IMR-90 (cell line): ENCODE measurements at places on chromosomes 6 and 20. TPM values are rescaled to one million over a fixed set of nuclear protein-coding genes. Genes with fewer than 3 reads are reported as not detected.

DNA sequence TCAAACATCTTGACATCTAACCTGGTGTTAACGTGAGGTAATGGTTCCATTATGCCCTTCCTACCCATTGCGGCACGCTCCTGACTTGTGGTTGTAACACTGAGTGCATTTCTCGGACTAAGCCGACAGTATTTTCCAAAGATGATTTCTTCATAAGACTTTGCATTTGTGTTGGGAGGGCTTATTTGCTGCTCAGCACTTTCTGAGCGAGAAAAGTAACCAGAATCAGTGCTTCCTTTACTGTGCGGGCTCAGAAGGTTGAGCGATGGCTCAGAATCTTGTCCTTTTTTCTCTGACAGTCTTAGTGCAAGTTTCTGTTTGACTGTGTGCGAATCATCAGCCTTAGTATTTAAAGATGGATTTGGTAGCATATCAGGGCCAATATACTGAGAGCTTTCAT is 171.7 kb downstream of the HIVEP2 start:
- no peaks in the 10 kb centered on the region for H3K27me3 ChIP-seq
- H3K4me3 ChIP-seq = no peak overlapping the region
- no peak for DNase-seq
- peaks cover 30% of the 10 kb centered on the region for H3K36me3 ChIP-seq
- H3K27ac ChIP-seq = no peak overlapping the region

DNA sequence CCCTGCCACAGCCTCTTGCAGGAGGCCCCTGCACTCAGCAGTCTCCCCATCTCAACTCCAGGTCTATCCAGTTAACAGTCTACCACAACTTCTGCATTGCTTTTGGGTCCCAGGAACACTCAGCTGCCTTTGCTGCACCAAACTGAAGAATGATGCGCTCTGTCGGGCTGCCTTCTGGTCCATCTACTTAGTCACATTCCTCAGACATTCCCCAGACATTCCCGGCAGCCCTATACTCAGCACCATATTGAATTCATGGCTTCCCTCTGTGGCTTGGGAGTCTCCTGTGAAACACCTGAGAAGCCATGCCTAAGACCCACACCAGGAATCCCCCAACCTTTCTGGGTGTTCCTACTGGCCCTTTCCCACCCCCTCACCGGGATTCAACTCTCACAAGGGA is 99.6 kb upstream of the COL21A1 start:
- H3K36me3 ChIP-seq = no peaks in the 10 kb centered on the region
- no peak overlapping the region; the same call in 1 of the 2 replicates for H3K27ac ChIP-seq
- H3K4me1 ChIP-seq = peaks cover 9% of the 10 kb centered on the region; the same call in 1 of the 2 replicates
- no peaks in the 10 kb centered on the region for H3K27me3 ChIP-seq

GRCh38 chr20:37298190-37298939 is 8.9 kb downstream of the MANBAL start:
- H3K4me1 ChIP-seq = peaks cover 29% of the 10 kb centered on the region
- no peak overlapping the region for H3K27ac ChIP-seq
- peaks cover 16% of the 10 kb centered on the region for H3K36me3 ChIP-seq
- H3K4me3 ChIP-seq = no peak overlapping the region

DNA sequence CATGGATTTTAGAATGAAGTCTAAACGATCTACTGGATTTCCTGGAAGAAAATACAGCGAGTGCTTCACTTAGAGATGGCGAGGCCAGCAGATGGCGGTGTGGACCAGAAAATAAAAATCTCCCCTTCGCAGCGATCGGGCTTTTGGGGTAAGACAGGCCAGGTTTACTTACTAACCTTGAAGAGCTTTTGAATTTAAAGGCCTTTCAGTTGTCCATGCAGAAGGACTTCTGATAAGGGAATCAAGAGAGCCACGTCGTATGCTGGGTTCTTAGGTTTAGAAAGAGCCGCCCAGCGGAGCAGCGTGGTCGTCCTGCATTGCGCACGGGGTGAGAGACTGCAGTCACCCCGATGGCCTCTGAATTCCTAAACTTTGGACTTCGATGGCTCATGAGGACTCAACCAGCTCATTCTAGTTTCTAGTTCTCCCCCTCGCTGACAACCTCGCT is 125.2 kb upstream of the RALGAPA2 start:
- 0 out of 2 replicates have a peak, but pooled peaks cover 2% of the 10 kb centered on the region for H3K27me3 ChIP-seq
- DNase-seq = peak; percentile 35
- no peak overlapping the region for H3K27ac ChIP-seq
- no peaks in the 10 kb centered on the region for H3K36me3 ChIP-seq
- no peaks in the 10 kb centered on the region for H3K4me1 ChIP-seq

- no peak overlapping the region for H3K27ac ChIP-seq
- no peak for DNase-seq
- H3K4me3 ChIP-seq = no peak overlapping the region
- no peaks in the 10 kb centered on the region for H3K27me3 ChIP-seq
- no peaks in the 10 kb centered on the region for H3K36me3 ChIP-seq
Observed at GRCh38 chr6:161232010-161232409, 41.9 kb downstream of the AGPAT4 start.

GRCh38 chr6:98821756-98822405 is 12.5 kb upstream of the POU3F2 start:
- no peak overlapping the region for H3K27ac ChIP-seq
- H3K4me1 ChIP-seq = no peaks in the 10 kb centered on the region
- H3K4me3 ChIP-seq = no peak overlapping the region

DNA sequence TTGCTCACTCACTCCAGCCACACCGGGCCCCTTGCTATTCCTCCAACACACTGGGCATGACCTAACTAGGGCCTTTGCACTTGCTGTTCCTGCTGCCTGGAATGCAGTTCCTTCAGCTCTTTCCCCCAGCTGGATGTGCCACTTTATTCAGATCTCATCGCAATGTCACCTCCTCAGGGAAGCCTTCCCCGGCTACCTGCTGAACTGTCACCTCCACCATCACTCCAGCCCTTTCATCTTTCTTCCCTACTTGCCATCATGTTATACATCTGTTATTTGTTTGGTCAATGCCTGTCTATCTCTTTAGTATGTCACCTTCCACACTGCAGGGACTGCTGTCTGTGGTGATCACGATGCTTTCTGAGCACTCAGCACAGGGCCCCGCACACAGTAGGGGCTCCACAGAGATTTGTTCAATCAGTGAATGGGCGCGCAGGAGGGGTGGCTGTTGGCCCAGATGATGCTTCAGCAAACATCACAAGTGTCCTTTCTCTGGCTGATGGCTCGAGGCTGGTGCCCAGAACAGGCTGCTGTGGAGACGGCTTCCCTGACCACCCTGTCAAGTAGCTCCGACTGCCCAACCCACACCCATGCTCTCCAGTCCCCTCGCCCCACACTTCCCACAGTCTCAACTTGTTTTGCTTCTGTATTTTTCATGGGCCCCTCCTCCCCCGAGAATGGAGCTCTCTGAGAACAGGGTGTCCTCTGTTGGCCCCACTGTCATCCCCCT is 31.8 kb downstream of the CEBPB start:
- no peak overlapping the region for H3K27ac ChIP-seq
- H3K4me1 ChIP-seq = peaks cover 21% of the 10 kb centered on the region
- H3K27me3 ChIP-seq = no peaks in the 10 kb centered on the region
- H3K36me3 ChIP-seq = no peaks in the 10 kb centered on the region
- DNase-seq = no peak
- no peak overlapping the region for H3K4me3 ChIP-seq

DNA sequence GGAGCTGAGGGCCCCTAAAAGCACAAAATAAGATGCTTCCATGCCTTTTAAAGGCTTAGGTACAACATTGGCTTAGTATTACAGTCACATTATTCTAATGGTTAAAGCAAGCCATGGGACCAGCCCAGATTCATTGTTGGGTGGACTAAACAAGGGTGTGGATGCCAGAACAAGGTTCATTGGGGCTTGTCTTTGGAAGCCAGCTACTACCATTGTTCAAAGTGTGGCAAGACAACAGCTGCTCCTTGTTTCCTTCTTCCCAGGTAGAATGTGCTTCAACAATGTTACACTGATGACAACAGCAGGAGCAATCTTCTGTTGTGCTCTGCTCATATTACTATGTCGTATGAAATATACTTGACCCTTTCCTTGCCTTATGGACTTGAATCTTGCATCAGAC is 261.5 kb downstream of the TBC1D7 start:
- no peaks in the 10 kb centered on the region for H3K27me3 ChIP-seq
- no peak overlapping the region for H3K4me3 ChIP-seq
- H3K36me3 ChIP-seq = no peaks in the 10 kb centered on the region
- H3K27ac ChIP-seq = no peak overlapping the region

- no peak overlapping the region for H3K4me3 ChIP-seq
- DNase-seq = peak; percentile 81
- H3K4me1 ChIP-seq = no peaks in the 10 kb centered on the region
- H3K27ac ChIP-seq = no peak overlapping the region
- no peaks in the 10 kb centered on the region for H3K36me3 ChIP-seq
- H3K27me3 ChIP-seq = no peaks in the 10 kb centered on the region
Observed at GRCh38 chr6:150169609-150170008, 26.8 kb downstream of the PPP1R14C start.

- H3K36me3 ChIP-seq = no peaks in the 10 kb centered on the region
- no peak overlapping the region for H3K27ac ChIP-seq
- no peak overlapping the region for H3K4me3 ChIP-seq
- H3K4me1 ChIP-seq = no peaks in the 10 kb centered on the region
Observed at GRCh38 chr6:87127737-87128136, 27.6 kb upstream of the ZNF292 start.

ENTPD6 gene
- total RNA-seq = 53.6 and 61.1 TPM in 2 replicates

SSR1 gene
- 120 and 213 TPM in 2 replicates for total RNA-seq

IYD gene
- not detected in 2 replicates for total RNA-seq
